Mesangial cell (primary cell): ENCODE measurements at places on chromosomes 7 and 10. TPM values are rescaled to one million over a fixed set of nuclear protein-coding genes. Genes with fewer than 3 reads are reported as not detected.

Gene DRGX
- not detected in 2 replicates for total RNA-seq

Gene STEAP2
- total RNA-seq, result 1.3 and 3.3 TPM in 2 replicates

Gene GLI3
- total RNA-seq, result 3.6 and 9.6 TPM in 2 replicates

Gene LRRC4
- 0.16 and 1.0 TPM in 2 replicates for total RNA-seq
